ENCODE measurements at places on chromosomes 7 and 10. TPM values are rescaled to one million over a fixed set of nuclear protein-coding genes. Genes with fewer than 3 reads are reported as not detected.

- no peaks in the 10 kb centered on the region for H3K36me3 ChIP-seq
- H3K4me3 ChIP-seq: no peak overlapping the region
- H3K27me3 ChIP-seq: no peaks in the 10 kb centered on the region
- H3K4me1 ChIP-seq: no peaks in the 10 kb centered on the region
Measured at GRCh38 chr7:28698840-28699239, 259.3 kb downstream of the TRIL start.

DNA sequence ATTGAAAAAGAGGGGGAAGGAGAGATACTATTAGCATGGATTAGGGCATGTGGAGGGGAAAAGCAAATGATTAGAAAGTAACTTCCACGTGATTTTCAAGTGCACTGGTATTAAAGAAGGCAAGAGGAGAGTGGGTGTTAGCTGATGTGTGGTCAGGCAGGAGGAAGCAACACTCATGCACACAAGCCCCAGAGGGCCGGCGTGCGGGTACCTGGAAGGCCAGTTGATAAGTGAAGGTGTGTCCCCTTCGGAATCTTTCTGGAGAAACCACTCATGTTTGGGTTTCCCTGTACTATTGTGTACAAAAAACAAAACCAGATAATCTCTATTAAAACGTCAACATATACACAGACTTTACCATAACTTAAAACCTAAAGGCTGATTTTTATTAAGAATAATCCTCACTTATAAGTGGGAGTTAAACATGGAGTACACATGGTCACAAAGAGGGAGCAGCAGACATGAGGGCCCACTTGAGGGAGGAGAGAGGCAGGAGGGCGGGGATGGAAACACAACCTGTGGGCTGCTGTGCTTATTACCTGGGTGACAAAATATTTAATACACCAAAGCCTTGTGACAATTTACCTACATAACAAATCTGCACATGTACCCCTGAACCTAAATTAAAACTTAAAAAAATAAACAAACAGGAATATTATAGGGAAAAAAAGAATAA, 98.9 kb downstream of the SVIL start:
- H3K36me3 ChIP-seq: no peaks in the 10 kb centered on the region
- H3K27ac ChIP-seq: peak overlapping the region; percentile 53
- no peak overlapping the region for H3K4me3 ChIP-seq
- H3K27me3 ChIP-seq: no peaks in the 10 kb centered on the region

GRCh38 chr7:142583446-142583845, 165.8 kb upstream of the PRSS1 start:
- DNase-seq: peak; percentile 58
- no peak overlapping the region for H3K4me3 ChIP-seq
- no peaks in the 10 kb centered on the region for H3K27me3 ChIP-seq
- H3K4me1 ChIP-seq: peaks cover 16% of the 10 kb centered on the region
- H3K27ac ChIP-seq: peak overlapping the region; percentile 40

DNA sequence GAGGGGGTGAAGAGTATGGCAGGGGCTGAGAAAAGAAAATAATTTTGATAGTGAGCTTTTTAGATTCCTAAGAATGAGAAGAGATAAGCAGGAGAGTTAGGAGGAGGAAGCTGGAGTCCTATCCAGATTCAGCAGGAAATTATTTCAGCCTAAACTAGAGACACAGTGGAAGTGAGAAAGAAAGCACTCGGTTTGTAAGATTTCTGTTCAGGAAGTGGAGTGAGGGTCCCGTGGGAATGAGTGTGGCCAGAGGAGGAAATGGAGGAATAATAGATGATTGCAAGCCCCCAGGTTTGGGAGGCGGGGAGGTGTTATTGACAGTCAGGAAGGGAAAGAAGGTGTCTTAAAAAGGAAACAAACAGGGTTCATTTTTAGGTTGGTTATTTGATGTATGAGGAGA, 84.8 kb upstream of the NRP1 start:
- H3K4me3 ChIP-seq: no peak overlapping the region
- DNase-seq: no peak
- H3K27ac ChIP-seq: no peak overlapping the region
- H3K4me1 ChIP-seq: peaks cover 13% of the 10 kb centered on the region
- H3K36me3 ChIP-seq: no peaks in the 10 kb centered on the region

The TACR2 gene
- not detected for total RNA-seq

DNA sequence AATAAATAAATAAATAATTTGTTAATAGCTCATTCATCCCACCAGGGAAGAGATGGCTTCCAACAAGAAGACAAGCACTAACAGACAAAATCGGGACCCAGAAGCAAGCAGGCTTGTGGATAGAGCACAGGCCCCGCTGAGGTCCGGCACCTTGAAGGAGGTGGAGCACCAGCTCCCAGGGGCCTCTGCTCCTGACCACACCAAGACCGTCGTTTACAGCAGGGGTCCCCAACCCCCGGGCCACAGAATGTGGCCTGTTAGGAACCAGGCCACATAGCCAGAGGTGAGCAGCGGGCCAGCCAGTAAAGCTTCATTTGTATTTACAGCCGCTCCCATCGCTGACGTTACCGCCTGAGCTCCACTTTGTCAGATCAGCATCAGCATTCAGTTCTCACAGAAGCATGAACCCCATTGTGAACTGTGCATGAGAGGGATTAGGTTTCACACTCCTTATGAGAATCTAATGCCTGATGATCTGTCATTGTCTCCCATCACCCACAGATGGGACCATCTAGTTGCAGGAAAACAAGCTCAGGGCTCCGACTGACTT, 33.3 kb upstream of the SUN1 start:
- no peaks in the 10 kb centered on the region for H3K27me3 ChIP-seq
- peaks cover 6% of the 10 kb centered on the region for H3K4me1 ChIP-seq
- no peaks in the 10 kb centered on the region for H3K36me3 ChIP-seq

The CCDC71L gene
- total RNA-seq: 38.7 TPM

- H3K4me1 ChIP-seq: no peaks in the 10 kb centered on the region
- no peak overlapping the region for H3K27ac ChIP-seq
- H3K4me3 ChIP-seq: no peak overlapping the region
- H3K36me3 ChIP-seq: no peaks in the 10 kb centered on the region
- H3K27me3 ChIP-seq: no peaks in the 10 kb centered on the region
Measured at GRCh38 chr7:106365252-106366005, 80.6 kb upstream of the NAMPT start.

DNA sequence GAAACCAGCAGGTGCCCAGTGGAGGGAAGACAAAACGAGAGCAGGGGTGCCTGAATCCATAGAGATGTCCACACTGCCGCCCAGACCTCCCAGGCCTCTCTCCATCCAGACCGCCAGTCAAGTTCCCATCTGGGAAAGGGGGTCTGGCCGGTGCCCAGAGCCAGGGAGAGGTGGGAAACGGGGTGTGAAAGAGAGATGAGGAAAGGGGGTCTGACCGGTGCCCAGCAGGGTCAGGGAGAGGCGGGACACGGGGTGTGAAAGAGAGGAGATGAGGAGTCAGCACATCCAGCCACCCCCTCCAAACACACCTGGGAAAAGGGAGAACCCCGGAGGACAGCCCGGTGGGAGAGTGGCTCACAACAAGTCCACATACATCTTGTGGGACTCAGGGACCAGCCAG, 185.8 kb downstream of the PTPRN2 start:
- H3K4me3 ChIP-seq: no peak overlapping the region
- no peaks in the 10 kb centered on the region for H3K27me3 ChIP-seq
- H3K4me1 ChIP-seq: no peaks in the 10 kb centered on the region
- DNase-seq: peak; percentile 37

GRCh38 chr10:85791818-85792532, 574.6 kb downstream of the GRID1 start:
- no peaks in the 10 kb centered on the region for H3K4me1 ChIP-seq
- H3K27me3 ChIP-seq: no peaks in the 10 kb centered on the region
- no peak overlapping the region for H3K4me3 ChIP-seq
- H3K36me3 ChIP-seq: no peaks in the 10 kb centered on the region

DNA sequence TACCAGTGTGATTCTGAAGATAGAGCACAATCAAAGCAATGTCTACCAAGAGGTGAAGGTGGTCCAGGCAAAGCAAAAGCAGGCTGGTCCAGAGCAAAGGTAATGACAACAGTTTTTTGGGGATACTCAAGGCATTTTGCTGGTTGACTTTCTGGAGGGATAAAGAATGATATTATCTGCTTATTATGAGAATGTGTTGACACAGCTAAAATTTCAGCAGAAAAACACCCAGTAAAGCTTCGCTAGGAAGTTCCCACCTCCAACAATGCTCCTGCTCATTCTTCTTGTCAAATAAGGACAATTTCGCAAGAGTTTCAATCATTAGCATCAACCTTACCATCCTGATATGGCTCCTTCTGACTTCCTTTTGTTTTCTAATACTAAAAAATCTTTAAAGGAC, 24.1 kb downstream of the GPR85 start:
- H3K36me3 ChIP-seq: no peaks in the 10 kb centered on the region
- H3K4me1 ChIP-seq: no peaks in the 10 kb centered on the region
- no peak for DNase-seq
- no peaks in the 10 kb centered on the region for H3K27me3 ChIP-seq

DNA sequence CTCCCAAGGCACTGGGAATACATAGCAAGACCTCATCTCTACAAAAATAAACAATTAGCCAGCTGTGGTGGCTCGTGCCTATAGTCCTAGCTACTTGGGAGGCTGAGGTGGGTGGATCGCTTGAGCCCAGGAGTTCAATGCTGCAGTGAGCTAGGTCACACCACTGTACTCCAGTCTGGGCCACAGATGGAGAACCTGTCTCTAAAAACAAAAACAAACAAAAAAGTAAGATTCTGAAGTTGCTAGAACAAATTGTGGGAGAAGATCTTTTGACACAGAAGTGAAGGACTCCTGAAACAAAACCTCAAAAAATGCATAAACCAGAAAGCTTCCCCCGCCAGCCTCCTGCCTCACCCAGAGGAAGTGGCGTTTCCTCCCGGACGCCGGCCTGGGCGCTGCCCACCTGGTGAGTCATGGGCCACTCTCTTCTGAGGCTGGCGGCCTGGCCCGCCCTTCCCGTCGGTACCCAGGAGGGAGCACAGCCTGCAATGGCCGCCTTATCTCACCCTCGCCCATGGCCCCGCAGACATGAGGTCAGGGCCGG, 25.4 kb upstream of the ELN start:
- DNase-seq: peak; percentile 94
- H3K4me3 ChIP-seq: peak overlapping the region; percentile 20
- peaks cover 49% of the 10 kb centered on the region for H3K4me1 ChIP-seq
- no peaks in the 10 kb centered on the region for H3K36me3 ChIP-seq
- H3K27ac ChIP-seq: peak overlapping the region; percentile 86

DNA sequence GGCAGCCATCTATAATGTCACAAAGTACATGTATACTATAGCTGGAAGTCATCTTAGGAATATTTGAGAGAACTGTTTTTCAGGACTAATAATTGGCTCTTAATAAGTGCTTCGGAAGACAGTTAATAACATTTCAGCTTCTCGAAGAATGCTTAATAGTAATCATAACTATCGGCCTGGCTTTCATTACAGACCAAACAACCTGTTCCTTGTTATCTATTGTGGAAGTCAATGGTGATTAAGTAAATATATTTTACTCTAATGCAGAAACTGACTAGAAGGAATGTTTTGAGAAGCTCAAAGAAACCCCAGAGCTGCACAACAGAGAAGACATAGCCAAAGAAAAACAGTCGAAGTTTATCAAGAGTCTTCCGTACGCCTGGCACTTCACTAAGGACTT, 106.8 kb upstream of the FAM133B start:
- H3K4me1 ChIP-seq: peaks cover 54% of the 10 kb centered on the region
- H3K36me3 ChIP-seq: peaks cover 39% of the 10 kb centered on the region
- no peak overlapping the region for H3K4me3 ChIP-seq
- no peaks in the 10 kb centered on the region for H3K27me3 ChIP-seq
- no peak for DNase-seq
